ENCODE measurements at places on chromosomes 3 and 15.

GRCh38 chr3:169255511-169255910 is 408.0 kb downstream of the MECOM start:
- no peak for DNase-seq

GRCh38 chr3:45761831-45762230 is 34.5 kb downstream of the SLC6A20 start:
- DNase-seq = no peak

GRCh38 chr3:170440344-170440743 is 21.7 kb downstream of the CLDN11 start:
- DNase-seq = no peak

- DNase-seq = no peak
Observed at GRCh38 chr15:70095408-70096214, 2.1 kb downstream of the TLE3 start.

- DNase-seq = no peak
Observed at GRCh38 chr3:9041626-9042025, 78.4 kb upstream of the RAD18 start.

All from GM12892 (cell line).